ENCODE measurements at places on chromosomes 5 and 9.
A peak's percentile ranks its signal among the peaks of the same experiment; 100 is the strongest.

DNA sequence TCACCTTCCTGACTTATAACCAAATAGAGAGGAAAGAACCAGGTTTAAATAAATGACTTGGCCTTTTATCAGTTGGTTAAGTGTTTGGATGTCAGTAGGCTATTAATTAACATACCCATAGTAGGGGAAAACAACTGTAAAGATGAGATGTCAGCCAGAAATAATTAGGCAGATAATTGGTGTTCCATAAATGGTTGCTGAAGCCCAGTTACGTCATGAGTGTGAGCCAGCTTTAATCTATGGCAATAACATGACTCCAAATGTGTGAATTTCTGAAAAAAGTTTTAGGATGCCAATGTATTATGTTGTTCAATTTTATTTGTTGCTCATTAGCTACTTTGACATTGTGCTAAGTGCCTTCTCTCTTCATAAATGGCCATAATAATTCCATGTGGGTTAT is 180.5 kb downstream of the FBXL7 start:
- no peak for DNase-seq

- peak; percentile 59 for DNase-seq
Measured at GRCh38 chr9:138022121-138022741, 144.6 kb downstream of the CACNA1B start.

DNA sequence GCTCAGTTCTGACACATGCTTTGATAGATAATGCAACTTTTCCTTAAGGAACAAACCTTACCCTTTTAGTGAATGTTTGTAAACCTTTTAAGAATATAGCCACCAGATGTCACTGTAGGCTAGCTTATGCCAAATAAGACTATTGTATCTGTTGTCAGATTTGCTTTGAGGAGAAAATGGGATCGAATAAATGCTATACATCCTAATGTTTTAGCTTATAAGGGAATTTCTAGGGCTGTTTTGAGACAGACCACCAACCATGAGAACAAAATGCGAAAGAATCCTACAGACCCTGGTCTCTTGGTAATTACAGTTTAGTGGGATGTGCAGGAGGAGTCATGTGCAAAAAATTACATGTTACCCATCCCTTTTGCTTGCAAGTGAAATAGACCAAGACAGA is 127.6 kb upstream of the NMUR2 start:
- no peak for DNase-seq

DNA sequence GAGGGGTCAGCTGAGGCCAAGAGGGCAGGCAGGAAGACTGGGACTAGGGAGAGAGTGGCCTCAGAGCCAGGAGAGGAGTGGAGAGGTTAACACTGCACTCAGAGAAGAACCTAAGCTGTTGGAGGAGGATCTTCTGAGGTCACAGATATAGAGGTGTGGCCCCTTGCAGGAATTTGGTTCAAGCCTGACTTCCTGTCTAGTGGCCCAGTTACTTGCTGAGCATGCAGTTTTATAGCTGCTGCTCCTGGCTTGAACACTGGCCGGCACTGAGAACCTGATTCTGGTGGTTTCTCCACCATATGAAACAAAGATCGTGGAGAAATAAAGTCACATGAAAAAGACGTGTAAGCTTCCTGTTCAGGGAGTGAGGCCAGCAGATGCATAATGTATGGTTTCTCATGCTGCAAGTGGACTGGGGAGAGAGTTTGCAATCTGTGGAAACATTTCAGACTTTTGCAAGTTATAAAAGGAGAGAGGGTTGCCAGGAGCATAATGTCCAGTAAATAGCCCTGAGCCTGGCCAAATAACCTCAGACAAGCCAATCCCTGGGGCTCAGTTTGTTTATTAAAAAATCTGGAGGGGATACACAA is 82.6 kb downstream of the GALNT10 start:
- DNase-seq = peak; percentile 31

DNA sequence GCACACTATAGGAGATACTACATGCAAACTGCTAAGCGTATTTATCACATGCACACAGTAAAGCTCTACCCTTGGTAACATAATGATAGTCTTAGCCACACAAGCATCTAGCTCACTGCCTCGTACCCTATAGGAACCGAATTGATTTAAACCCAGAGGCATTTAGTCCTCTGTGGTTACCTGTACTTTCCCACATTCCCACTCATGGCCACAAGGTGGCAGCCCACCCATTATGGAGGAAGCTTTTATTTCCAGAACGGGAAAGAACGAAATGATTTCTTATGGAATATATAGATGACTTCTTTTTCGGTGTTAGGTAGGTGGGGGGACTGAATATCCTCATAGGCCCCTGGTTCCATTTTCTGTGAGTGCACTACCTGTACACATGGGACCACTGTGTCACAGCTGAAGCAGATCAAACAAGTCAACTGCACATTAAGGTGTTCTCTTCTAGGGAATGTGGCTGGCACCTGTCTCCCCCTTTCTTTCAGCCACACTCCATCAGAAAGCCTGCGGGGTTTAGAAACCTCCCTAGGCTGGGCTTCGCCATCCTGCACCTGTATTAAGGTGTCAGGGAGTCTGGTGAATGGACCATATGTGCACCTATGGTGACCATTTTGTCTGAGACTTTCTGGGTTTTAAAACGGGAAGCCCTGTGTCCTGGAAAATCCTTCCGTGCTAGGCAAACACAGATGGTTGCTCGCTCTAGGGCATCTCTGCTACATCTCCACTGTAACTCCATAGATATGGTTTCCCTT is 313.2 kb downstream of the SLIT3 start:
- DNase-seq = peak; percentile 63

DNA sequence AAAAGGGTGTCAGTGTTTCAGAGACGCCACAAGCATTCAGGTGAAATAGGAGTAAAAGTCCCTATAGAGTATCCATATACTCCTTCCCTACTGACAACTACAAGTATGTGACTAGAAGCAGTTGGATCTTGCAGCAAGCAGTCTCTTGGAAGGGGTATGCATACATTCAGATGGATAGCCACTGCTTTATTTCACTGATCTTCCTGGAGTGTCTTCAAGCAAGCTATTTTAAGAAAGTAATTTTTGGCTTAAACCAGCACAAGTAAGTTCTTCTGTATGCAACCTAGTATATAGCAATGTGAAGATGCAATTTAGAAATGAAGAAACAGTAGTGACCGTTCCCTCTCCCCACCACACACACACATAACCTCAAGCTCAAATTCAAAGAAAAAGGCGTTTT is 446.8 kb upstream of the CDH18 start:
- no peak for DNase-seq

- no peak for DNase-seq
Measured at GRCh38 chr9:80875947-80876346, 813.4 kb downstream of the TLE1 start.

DNA sequence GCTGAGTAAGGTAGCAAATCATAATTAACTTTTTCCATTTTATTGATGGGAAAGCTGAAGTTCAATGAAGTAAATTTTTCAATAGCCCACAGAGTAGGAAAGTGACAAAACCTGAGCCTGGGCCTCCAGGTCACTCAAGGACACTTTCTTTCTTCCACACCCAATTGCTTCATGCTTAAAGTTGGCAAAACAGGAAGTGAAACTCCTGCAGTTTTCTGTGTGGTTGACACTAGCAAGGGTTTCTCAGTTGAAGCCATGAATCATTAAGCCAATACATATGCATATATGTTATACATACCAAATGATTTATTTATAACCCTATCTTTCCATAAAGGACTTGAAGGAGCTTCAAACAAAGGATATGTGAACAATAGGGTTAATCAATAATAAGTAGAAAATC is 13.9 kb downstream of the TLR4 start:
- DNase-seq = peak; percentile 4

DNA sequence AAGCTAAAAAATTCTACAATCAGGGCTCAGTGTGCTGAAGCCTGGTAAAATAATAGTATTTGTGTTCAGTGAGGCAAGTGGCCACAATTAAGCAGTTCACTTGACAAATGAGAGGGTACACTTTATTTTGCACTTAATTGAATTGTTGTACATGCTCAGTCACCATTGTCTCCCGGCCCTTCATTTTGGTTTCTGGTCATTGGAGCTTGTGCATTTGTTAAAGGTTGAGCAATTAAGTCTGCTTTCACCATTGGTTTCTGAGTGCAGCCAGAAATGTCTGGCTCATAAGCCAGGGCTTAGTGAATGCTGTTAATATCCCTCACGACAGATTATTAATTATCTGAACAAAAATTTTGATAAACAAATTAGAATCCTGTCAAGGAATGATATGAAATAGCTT is 89.6 kb downstream of the PRDM6 start:
- no peak for DNase-seq

GRCh38 chr5:31657315-31657979 is 18.5 kb downstream of the PDZD2 start:
- DNase-seq = no peak

DNA sequence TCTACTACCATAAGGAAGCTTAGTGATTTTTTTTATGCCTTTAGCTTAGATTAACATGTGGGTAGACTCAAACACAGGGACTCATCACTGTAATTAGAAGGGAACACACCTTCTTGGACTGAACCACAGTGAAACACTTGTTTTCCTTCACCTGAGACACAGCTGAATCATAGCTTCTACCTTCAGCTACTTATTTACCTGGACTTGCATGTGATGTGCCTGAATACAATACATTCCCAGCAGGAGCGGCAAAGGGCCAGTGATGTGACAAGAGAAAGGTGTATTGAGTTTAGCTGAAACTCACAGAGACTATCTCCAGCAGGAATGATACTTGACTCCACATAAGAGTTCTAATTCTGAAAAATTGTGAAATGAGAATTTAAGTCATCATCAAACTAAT is 37.8 kb downstream of the GRAMD2B start:
- no peak for DNase-seq

- no peak for DNase-seq
Measured at GRCh38 chr9:136713550-136713949, 1.2 kb downstream of the DIPK1B start.

DNA sequence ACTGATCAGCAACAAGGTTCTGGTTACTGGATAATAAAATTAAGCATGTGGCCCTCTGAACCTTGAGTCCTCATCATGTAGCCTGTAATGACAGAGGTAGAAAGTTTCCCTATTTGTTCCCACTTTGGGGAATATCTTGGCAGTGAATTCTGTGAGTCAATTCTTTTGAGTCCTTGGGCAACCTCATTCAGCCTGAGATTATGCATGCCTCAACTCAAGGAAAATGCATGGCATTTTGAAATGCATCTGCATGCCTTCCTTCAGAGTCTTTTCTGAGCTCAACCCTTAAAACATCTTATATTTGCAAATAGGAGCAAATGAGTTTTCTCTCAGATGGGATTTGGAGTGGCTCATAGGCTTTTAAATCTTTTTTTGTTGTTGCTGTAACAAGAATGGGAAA is 218.1 kb upstream of the CD180 start:
- no peak for DNase-seq

DNA sequence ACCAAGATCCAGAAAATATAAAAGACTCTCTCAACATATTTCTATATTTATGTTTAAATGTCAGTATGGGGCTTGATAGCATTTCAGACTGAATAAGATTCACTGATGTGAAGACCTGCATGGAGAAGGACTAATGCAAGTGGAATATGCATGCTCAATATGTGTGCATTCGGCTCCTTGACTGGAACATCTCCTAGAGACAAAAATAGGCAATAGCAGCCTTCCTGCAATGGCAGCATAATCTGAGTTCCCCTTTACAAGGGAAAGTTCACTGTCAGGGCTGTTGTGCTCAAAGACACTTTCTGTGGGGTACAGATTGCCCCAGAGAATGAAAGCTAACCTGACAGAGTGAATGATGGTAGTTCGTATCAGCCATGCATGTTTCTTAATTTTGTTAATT is 42.4 kb downstream of the STARD4 start:
- no peak for DNase-seq

DNA sequence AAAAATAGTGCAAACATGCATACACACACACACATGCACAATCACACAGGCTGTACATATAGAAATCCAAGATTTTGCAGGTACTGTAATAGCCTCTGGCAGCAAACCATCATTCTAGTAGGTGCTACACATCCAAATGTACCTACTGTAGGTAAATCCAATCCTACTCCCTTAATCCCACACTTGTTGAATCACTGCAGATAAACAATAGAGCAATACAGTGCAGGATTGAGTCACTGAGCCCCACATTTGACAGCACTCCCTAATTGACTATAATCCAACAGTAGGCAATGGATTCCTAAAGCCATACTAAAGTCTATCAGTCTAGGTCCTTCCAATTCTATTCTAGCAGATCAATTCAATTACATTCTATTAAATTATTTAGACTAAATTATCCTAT is 1640.5 kb upstream of the CDH9 start:
- DNase-seq = no peak

DNA sequence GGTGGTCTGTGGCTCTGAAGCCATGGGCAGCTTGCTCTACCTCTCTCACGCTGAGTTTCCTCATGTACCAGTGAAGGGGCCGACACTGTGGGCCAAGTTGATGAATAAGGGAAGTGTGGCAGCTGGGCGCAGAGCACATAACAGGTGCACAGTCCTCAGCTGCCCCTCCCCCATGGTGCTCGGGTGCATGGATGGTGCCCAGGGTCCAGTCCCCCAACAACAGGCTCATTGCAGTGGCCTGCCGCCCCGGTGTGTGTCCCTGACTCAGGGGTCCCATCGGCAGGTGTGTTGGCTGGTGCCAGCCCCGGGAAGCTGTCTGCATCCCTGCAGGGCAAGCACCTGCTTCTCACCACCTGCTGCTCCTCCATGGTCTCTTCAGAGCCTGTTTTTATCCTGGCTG is 36.6 kb downstream of the COL5A1 start:
- no peak for DNase-seq

DNA sequence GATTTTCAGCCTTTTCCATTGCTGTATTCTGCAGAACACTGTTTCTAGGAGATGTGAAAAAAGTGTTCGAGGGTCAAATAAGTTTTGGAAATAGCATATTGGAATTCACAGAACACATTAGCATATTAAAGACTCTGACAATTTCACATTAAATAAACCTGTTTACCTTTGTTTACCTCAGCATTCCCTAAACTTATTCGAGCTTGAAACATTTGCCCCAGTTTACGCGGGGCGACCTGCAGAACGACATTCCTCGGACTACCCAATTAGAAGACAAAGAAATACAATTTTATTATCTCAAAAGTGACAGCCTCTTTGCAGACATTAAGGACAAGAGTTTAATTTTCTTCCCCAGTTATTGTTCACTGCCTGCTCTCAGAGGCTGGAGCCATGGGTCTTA is 110.3 kb upstream of the NFIB start:
- no peak for DNase-seq

DNA sequence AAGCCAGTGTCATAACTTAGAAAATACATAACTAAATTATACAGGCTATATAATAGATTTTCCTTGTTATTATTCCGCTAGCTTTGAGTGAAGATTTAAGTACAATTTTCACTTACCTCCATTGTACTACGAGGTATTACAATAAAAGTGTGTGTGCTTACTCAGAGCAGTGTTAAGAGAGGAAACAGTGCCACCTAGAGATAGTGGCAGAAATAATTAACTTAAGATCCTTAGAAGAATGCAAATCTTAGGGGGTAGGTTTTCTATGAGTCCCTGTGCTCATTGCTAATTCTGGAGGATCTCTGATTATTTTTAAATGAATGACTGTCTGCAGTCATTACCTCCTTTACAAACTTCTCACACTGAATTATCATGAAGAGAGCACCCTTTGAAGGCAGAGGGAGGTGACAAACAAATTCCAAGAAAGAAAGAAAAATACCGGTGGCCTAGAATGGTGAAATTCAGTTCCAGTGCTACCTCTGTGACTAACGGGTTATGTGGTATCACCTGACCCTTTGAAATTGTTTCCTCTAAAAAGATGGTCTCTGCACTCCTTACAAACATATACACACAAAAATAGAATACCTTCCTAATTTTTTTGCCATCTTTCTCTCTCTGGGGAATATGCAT is 379.8 kb downstream of the TRIM36 start:
- peak; percentile 30 for DNase-seq

GRCh38 chr9:131640438-131641137 is 95.3 kb downstream of the PRRT1B start:
- DNase-seq = no peak

Data from GM13976 (cell line).